NCI-H2081 (cell line): ENCODE measurements at places on chromosomes 5 and 9.

GRCh38 chr9:120951960-120952618 is 25.5 kb upstream of the TRAF1 start:
- DNase-seq, result no peak

- DNase-seq, result no peak
Observed at GRCh38 chr5:32521481-32521880, 63.9 kb upstream of the SUB1 start.

GRCh38 chr9:97280755-97281330 is 26.6 kb upstream of the CCDC180 start:
- no peak for DNase-seq

- no peak for DNase-seq
Observed at GRCh38 chr9:124281931-124282371, 24.2 kb downstream of the NEK6 start.

DNA sequence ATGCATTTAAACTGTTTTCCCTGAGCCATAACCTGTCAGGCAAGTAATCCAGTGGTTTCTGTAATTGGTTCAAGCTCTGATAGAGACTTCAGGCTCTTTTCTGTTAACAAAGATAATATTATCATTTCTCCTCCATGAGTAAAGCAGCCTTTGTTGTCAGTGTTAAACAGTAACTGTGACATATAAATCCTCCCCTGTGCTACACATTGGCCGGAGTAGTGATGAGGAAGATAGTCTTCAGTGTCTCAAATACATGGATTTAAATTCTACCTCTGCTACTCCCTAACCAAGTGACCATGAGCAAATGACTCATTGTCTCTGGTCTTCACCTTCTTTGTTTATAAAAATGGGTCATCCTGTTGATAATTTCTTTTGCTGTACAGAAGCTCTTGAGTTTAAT is 615.5 kb upstream of the CHD1 start:
- DNase-seq, result no peak

GRCh38 chr5:123845356-123846100 is 333.6 kb downstream of the CSNK1G3 start:
- no peak for DNase-seq

GRCh38 chr5:163489055-163489744 is 16.2 kb upstream of the MAT2B start:
- DNase-seq, result no peak

DNA sequence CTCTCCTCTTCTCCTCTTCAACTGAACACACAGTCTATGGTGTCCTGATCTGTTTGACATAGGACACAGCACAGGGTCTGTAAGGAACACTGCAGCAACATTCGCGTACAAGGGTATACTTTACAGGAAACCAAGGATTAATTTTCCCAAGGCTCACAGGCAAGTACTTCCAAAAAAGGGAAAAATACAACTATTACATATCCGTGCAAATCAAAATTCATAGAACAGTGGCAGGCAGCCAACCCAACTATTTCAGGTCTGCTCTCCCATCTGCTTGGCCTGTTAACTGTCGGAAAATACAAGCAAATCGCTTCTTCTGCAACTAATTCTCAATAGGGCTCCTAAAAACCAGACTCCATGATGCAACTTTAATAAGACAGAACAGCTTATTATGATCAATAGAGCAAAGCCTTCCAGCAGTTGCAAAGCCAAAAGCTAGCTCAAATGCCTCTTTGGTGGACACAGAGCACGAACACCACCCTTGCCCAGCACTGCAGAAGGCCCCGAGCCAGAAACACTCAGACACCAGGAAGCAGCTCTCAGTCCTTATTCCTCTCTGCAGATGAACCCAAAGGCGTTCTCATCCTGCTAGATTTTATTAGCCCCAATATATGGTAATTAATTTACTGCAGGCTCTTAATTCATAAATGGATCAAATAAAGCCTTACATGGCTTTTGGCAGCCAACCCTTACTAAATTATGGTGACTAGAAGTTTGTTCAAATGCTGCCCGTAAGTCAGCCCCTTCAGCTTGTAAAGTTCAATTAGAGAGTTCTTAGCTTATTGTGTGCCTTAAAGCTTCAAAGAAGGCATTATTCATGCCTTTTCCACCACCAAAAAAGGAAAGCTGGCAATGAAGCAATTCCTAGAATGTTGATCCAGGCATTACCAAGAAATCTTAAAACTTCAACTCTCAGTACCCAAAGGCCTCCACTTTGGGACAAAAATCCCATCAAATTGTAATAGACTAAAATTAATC is 68.8 kb downstream of the ZNF608 start:
- DNase-seq, result no peak

GRCh38 chr9:15420796-15421195 is 1.9 kb upstream of the SNAPC3 start:
- no peak for DNase-seq

- no peak for DNase-seq
Observed at GRCh38 chr5:167528651-167529050, 762.8 kb upstream of the WWC1 start.

GRCh38 chr5:119332208-119332607 is 23.6 kb upstream of the TNFAIP8 start:
- DNase-seq, result no peak

DNA sequence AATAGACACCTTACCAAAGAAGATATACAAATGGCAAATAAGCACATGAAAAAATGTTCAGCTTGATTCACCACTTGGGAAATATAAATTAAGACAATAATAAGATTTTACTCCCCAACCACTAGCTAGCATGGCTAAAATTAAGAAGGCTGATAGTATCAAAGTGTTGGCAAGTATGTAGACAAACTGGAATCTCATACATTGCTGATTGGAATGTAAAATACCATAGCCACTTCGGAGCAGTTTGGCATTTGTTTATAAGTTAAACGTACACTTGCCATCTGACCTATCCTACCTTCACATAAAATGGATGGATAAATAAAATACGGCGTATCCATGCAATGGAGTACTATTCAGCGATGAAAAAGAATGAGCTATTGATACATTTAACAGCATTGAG is 129.2 kb downstream of the ZNF462 start:
- no peak for DNase-seq

GRCh38 chr5:138274189-138274853 is at the start of gene GFRA3:
Gene GFRA3, minus strand, starts transcription at chr5:138274621. Its CDS starts 197 bp downstream, at chr5:138274424.
- no peak for DNase-seq

GRCh38 chr5:138051441-138052296 is 18.8 kb upstream of the FAM13B start:
- no peak for DNase-seq

- DNase-seq, result no peak
Observed at GRCh38 chr9:134396258-134396742, 70.0 kb downstream of the RXRA start.

- DNase-seq, result no peak
Observed at GRCh38 chr5:134528556-134528955, 3.1 kb downstream of the JADE2 start.
